ENCODE measurements at places on chromosomes 3 and 15.

DNA sequence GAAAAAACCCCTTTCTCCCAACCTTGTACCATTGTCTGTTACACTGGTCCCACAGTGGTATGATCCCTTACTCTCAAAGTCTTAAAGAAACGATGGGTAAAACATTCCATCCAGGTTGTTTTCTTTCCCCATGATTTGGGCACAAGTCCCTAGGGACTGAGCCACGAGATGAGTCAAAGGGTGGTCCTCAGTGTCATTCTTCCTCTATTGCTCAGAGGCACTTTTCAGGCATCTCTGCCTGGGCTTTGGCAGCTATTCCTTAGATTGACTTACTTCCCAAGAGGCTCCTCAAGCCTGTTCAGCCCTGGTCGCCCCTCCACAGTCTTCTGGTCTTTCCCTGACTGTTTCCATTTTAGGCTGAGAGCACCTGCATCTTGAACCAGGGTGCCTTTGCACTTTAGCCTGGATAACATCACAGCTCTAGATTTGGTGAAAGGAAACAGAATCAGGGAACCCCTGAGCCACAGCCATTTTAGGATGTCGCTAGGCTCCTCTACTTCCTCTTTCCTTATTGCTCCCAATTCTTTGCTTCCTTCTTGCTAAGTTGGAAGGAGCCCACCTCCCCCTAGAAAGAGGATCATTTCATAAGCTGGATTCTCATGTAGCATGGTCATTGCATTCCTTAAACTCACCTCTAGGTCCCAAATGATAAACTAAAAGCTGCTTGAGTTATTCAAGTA lies 131.0 kb upstream of the TPRG1 start:
- DNase-seq, result no peak

DNA sequence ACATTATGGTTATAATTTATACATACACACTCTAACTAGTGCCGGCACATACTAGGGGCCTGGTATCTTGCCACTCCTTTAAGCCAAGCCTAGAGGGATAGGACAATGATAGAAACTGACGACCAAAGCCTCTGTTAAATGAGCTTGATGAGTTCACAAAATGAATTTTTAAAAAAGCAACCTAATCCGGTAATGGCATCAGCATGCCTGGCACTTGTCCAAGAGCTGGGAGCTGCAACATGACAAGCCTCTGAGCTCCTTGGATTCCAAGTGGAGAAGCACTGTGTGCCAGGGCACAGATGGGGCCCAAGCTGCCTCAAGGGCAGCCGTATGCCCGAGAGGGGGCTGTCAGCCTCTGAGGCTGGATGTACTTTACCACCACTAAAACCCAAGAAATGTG lies 9.7 kb downstream of the ETV5 start:
- DNase-seq, result no peak

DNA sequence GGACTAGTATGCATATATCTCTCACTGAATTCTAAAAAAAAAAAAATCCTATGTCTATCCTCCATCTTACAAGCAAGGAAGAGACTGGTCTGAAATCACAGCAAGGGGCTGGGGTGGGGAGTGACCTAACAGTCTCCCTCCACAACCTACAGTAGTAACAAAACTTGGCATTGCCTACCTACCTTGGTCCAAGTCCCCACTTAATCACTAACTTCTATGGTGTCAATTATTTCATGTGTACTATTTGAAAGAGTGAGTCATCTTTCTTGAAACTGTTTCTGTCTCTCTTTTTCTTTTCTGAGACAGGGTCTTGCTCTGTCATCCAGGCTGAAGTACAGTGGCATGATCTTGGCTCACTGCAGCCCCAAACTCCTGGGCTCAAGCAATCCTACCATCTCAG lies 36.8 kb downstream of the CHAC1 start:
- no peak for DNase-seq

DNA sequence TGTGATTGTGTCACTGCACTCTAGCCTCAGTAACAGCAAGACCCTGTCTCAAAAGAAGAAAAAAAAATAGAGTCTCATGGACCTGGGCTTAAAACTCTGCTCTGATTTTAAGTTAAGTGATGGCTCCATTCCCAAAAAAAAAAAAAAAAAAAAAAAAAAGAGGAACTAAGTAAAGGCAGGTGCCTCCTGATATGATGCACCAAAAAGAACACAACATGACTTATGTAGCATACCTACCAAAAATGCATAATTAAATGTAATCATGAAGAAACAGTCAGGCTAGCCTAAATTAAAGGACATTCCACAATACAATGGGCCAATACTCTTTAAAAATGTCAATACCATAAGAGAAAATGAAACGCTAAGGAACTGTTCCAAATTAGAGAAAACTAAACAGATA lies 5.4 kb upstream of the IREB2 start:
- DNase-seq, result no peak

DNA sequence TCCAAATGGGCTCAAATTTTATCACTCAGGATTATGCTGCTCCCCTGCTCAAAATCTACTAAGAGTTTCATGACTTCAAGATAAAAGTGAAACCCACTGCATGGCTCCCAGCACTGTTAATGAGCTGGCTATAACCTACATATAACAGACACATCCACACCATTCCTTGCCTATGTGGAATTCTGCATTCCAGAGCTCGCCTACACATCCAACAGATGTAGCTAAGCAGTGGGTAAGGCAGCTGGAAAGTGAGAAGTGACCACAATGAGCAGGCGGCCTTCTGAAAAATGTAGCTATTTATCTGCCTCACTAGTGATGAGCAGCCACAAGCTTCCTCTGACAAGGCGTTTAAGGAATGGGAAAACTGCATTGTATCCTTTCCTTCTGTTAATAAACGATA lies 92.0 kb upstream of the TRIM42 start:
- no peak for DNase-seq

DNA sequence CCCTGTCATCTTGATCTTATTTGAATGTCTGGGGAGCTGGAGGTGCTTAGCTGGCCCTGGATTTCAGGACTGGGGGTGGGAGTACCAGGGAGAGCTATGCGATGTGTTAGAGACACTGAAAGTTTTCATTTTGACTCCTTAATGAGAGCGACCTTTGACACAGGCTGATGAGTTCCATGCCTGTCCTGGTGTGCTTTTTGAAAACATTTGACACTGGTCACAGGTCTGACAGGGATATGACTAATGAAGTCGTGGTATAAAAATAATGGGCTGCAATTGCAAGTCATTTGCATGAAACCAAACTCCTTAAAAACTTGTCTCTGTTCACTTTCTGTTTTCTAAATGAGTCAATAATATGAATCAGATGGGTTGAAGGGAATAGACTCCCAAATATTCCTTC lies 81.9 kb downstream of the MECOM start:
- peak; percentile 2 for DNase-seq

GRCh38 chr15:47212222-47213010 lies 504.9 kb upstream of the SEMA6D start:
- no peak for DNase-seq

DNA sequence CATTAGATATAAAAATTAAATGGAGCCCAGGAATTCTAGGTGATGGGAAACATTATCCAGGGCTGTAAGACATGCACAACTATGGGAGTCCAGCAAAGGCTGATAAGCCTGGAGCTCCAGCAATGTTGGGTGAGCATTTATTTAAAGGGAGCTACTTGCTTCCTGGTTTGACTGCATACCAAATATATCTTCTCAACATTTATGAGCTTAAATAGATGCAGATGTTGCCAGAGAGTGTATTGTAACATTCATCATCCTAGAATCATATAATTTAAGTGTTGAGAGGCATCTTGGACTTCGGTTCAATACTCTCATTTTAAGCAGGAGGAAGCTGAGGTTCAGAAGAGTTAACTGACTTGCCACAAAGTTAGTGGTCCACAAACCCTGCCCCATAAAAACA lies 12.2 kb upstream of the POLR2M start:
- DNase-seq, result no peak

DNA sequence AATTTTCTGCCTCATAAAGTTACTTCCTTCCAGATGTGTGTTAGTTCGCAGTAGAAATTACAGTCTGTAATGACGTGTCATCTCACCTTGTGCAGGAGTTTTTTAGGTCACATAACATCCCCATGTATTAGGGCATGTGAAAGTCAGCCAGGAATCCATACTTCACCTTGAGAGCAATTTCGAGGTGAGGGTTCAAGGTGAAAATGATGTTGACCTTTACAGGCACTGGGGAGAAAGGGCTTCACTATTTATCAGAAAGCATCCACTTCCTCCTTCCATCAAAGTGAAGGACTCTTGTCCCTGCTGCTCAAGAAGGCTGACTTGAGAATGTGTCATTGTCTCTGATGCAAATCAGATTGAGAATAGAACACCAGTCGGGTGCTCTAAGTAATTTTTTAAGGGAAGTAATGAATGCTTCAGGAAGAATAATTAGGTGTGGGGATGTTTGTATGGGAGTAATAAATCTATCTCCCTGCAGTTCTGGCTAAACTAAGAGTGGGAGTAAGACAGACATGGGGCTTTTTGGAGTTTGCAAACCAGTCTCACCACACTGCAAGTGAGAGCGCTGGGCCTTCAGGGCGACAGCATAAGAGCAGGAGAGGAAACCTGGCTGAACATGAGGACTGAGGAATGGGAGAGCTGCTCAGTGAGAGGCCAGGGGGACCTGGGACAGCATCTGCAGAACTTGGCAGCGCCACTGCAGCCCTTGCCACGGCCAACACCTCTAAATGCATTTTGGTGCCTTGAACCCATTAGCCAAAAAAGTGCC lies 85.9 kb upstream of the IL12A start:
- no peak for DNase-seq

- DNase-seq, result no peak
These were observed 714.8 kb downstream of the FHIT start for GRCh38 chr3:60536420-60536819.

DNA sequence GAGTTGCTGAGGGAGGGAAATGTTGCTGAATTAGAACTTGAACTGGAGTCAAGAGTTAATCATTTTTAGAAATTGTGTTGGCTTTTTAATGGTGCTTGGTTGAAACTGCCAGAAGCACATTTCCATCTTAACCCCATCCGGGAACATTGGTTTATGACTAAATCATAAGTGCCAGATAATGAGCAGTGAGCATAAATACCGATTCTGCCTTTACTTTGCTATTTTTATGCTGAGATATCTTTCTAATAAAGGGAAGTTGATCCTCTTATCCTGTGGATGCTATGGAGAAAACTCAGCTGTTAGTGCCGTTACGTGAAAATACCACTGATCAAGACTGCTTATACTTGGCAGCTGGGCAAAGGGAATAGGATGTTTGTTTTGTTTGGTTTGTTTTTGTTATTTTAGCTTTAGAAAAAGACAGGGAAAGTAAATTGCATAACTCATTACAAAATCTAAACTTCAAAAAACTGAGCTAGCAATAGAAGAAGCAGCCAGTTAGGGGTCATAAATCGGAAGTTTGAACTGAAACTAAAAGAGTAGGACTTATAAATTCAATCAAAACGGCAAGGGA lies 813.1 kb downstream of the NAALADL2 start:
- no peak for DNase-seq

DNA sequence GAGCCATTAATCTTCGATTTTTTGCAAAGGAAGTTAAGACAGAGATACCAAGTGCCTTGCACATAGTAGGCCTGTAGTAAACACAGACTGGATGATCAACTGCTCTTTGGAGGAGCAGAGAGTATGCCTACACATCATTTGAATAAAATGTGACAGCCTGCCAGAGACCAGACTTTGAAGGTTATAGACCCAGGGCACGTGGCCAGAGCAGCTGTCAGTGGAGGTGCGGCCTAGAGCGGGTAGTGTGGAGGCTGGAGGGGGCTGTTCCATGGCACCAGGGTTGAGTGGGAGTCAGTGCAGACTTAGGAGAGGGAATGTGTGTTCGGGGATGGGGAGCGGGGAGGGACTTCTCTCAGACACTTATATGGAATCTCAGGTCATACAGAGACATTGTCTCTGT lies 80.8 kb downstream of the SMAD3 start:
- DNase-seq, result no peak

GRCh38 chr3:40243056-40243455 lies 66.5 kb upstream of the EIF1B start:
- no peak for DNase-seq

GRCh38 chr15:74235962-74236361 lies at the start of gene CCDC33:
TSS of gene CCDC33 (plus strand) at chr15:74236326. CDS start at chr15:74236720, 394 bp downstream.
- no peak for DNase-seq

GRCh38 chr3:160981217-160981938 lies 123.8 kb downstream of the B3GALNT1 start:
- no peak for DNase-seq

DNA sequence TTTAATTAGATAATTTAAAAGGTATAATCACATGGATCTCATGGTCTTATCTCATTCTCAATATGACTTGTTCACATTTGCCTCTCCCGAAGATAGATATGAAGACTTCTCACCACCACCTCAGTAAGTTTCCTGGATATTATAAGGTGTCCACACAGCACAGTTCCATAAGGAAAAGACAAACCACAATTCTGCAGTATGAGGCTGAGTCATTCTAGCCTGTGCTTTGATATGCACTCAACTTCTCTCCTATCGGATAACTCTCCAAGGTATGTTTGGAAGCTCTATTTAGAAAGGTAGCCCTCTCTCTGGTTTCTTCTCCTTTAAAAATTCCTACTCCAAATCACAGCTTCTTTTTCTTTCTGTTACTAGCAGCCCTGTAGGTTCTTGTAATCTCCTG lies 612.8 kb downstream of the ZPLD1 start:
- no peak for DNase-seq

GRCh38 chr3:27354161-27354560 lies 15.0 kb downstream of the NEK10 start:
- DNase-seq, result no peak

GRCh38 chr15:59413577-59413976 lies 24.4 kb upstream of the FAM81A start:
- no peak for DNase-seq

GRCh38 chr3:144189044-144189443 lies 217.4 kb downstream of the DIPK2A start:
- DNase-seq, result no peak

DNA sequence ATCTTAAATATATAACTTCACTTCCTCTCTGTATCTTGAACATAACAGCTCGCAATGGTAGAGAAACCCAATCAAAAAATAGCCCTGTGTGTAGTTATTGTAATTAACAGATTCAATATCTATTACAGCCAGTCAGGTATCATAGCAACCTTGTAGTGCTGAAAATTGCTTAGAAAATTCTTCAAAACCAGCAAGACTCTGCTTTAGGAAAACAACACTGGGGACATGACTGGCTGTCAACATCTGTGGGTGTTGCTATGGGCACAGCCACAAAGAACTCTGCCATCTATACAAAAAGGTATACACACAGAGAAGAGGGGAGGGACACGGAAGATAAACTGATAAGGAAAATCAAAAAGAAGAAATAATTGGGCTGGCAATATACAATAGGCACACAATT lies 101.2 kb downstream of the WDR72 start:
- no peak for DNase-seq
